HuH-7.5 (cell line): ENCODE measurements at places on chromosomes 11 and 22.

- no peak for DNase-seq
Measured at GRCh38 chr11:61699737-61700160, 19.6 kb downstream of the DAGLA start.

DNA sequence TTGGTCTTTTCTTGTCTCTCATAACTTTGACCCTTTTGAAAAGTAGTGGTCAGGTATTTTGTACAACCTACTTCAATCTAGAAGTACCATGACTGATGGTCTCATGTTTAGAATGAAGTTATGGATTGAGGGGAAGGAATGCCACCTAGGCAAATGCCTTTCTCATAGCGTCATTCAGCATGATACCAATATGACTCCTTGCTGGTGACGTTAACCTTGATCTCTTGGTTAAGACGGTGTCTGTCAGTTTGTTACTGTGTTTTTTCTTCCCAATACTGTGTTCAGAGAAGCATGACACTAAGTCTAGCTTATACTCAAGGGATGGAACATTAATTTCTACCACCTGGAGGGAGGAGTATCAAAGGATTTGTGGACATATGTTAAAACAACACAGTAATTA is 130.9 kb downstream of the KIF18A start:
- no peak for DNase-seq

DNA sequence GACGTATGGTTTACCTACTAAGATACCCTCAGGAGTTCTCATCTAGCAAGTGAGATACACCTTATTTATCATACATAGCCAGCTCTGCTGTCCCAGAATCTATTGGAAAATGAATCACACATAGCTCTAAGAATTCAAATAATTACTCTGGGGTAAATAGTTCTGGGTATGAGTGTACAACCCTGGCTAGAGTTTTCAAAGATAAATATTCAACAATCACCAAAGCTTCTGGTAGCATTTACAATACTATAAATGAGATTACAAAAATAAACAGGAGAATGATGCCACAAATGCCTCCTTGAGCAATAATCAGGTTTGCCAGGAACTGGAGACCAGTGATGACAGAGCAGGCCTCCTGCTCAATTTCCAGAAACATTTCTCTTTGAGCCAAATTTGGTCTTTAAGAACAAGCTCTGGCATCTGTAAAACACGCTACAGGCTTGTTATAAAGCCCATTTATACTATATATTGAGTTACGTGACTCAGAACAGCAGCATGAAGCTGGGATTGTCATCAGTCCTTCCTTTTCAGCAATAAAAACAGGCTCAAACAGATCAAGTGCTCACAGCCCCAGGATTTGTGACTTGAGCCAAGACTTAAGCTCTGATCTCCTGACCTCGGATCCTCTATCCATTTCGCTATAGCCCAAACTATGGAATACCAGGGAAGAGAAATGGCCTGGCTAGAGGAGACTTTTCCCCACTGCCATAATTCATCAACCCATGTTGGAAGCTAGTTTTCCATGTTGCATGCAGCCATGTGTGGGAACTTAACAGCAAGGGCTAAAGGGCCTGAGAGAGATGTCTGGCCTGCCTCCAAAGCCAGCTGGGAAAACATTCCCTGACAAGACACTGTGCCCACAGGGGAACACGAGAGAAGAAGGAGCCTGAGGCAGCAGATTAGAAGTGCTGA is 19.7 kb downstream of the RAB30 start:
- DNase-seq, result no peak

DNA sequence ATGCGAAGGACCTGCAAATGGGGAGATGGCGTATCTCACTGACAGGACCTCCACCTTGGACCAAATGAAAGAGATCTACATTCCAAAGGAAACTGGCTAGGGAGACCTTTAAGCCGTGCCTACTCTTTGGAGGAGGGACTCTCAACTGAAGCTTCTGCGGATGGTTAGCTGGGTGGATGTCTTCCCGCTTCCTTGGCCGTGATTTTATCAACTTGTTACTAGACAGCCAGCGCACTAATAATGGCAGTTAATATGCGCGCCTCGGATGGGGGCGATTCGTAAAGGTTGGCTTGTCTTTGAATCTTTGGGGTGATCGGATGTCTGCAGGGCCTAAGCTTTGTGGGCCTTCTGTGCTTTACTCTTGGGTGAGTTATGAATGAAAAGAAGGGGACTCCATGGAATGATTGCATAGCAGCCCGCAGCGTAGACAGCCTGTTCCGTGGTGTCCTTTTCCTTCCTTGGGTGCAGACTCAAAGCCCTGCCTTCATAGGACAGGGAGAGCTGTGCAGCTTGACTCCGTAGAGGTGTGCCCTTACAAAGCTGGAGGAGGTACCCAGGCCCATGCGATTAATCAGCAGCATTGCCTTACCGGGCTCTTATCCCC is 1.5 kb downstream of the ZNRF3 start:
- peak; percentile 45 for DNase-seq

GRCh38 chr11:7555052-7555699 is 41.4 kb downstream of the PPFIBP2 start:
- DNase-seq, result no peak

DNA sequence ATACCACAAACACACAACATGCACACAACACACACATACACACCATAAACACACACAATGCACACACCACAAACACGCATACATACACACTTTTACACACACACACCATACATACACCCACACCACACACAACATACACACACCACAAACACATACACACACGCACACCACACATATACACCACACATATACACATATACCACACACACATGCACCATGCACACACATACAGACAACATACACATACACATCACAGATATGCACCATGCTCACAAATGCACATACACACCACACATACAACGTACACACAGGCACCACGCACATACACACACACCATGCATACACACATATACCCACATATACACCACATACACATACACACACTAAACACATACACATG is 11.7 kb upstream of the B4GALNT4 start:
- no peak for DNase-seq

DNA sequence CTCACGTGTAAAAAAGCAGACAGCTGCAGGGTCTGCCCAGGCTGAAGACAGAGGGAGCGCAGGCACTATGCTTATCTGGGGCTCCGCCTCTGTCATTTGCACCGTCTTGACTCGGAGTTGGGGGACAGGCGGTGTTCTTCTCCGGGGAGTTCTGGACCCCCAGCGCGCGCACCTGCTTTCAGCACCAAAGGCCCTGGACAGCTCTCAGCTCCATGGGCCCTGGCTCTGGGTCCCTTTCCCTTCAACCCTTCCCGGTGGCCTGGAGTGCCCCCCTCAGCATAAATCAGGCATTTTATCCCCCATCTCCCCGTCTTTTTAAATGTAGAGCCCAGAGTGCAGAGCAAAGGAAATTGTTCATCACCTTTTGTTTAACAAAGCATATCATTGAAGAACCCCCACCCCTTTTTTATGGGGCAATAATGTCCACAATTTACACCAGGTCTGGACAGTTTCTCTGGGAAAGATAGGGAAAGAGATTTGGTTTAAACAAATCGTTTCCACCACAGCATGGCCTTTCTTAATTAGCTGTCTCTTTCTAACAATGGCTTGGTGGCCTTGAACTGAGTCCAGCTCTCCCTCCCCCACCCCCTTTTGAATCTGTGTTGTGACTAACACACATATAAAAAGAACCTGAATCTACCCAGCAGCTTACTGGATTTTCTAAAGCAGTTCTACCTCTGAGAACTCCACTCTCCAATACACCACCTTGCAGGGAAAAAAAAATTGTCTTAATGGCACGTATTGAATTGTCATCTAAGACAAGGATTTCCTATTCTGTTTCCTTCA is 1.7 kb downstream of the SEZ6L start:
- DNase-seq, result no peak

GRCh38 chr22:42947211-42947990 is 67.5 kb downstream of the PACSIN2 start:
- DNase-seq, result no peak

- no peak for DNase-seq
Measured at GRCh38 chr11:95584180-95584579, 205.4 kb downstream of the FAM76B start.

- peak; percentile 89 for DNase-seq
Measured at GRCh38 chr11:66857234-66857926, 516 bp downstream of the LRFN4 start.

DNA sequence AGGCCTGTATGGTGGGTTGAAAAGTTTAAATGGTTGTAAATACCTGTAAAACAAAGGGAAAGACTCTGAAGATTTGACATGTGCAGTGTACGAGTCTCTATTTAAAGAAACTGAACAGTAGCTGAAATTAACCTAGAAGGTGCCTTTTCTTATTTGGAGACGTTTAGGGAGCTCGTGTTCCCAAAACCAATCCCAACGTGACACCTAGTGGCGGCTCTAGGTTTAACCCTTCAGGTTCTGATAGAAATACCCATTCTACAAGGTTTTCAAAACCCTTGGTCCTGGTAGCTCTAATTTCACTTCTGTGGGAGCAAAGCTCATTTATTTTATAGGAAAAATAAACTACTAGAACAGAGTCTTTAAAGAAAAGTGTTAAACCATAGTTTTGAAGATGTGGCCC is 258.3 kb downstream of the LRRC4C start:
- DNase-seq, result no peak

DNA sequence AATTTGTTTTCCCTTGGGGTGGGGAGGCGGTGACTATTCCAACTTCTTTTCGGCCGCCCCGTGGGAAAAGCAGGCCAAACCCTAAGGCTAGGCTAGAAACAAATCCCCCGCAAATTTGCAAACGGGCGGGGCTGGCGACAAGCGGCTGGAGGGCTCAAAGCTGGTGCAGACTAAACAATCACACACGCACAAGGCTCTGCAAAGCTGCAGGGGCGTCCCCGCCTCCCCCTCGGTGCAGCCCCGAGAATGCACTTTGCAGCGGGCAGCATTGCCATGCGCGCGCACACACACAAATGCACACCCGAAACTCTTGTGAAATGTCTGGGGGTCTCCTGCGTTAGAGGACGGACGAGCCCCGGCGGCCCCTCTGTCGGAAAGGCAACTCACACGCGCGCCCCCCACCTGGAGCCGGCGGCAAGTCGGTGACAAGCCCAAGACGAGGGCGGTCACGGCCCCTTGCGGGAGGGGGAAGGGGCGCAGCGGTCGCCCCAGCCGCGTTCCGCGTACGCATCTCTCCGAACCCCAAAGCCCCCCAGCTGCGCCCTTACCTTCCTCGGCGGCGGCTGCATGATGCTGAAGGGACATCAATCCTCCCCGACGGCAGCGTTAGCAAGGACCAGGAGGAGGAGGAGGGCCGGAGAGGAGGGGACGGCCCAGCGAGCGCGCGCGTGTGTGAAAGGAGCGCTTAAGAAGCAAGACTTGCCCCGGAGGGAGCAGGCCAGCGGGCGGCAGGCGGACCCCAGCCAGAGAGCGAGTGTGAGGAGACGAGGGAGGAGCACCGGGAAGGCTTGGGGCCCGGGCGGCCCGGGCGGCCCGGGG is 600 bp downstream of the FCHSD2 start:
- DNase-seq, result peak; percentile 55

GRCh38 chr11:128956401-128957201 is 13.9 kb upstream of the TP53AIP1 start:
- peak; percentile 38 for DNase-seq

GRCh38 chr11:203056-203944 is 3.9 kb downstream of the BET1L start:
- DNase-seq, result no peak

DNA sequence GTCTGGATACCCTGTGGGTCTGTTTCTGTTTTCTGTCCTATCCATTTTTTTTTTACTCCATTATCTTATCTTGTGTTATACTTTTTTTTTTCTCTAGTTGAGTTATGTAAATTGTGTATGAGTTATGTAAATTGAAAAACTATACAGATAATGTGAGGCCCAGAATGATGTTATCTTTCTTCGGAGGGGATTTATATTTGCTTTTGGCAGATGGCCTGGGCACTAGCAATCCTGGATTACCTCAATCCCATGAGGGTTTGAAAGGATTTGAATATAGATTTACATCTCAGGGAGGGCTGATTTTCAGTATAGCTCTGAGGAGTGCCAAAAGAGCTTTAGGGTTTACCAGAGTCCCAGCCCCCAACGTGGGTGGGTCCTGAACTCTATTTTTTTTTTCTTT is 71.0 kb downstream of the CSTPP1 start:
- no peak for DNase-seq

GRCh38 chr11:92931746-92932422 is 37.6 kb upstream of the MTNR1B start:
- no peak for DNase-seq

DNA sequence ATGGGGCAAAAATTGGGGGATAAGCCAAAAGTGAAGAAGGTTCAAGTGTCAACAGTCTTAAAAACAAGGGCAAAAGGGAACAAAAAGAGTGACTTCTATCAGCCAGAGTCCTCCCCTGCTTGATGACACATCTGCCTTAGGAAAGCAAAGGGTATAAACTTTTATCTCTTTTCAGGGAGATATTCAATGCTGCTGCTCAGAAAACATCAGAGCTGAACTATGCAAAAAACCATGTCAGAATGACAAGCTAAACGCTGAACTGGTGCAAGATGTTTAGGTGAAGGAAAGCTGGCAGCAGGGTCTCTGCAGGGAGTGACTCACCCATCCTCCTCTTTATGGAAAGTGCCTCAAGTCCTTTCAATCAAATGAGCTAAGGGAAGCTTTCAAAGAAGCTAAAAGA is 24.7 kb downstream of the ALG9 start:
- DNase-seq, result no peak

- no peak for DNase-seq
Measured at GRCh38 chr11:86151174-86152005, 82.5 kb upstream of the PICALM start.

DNA sequence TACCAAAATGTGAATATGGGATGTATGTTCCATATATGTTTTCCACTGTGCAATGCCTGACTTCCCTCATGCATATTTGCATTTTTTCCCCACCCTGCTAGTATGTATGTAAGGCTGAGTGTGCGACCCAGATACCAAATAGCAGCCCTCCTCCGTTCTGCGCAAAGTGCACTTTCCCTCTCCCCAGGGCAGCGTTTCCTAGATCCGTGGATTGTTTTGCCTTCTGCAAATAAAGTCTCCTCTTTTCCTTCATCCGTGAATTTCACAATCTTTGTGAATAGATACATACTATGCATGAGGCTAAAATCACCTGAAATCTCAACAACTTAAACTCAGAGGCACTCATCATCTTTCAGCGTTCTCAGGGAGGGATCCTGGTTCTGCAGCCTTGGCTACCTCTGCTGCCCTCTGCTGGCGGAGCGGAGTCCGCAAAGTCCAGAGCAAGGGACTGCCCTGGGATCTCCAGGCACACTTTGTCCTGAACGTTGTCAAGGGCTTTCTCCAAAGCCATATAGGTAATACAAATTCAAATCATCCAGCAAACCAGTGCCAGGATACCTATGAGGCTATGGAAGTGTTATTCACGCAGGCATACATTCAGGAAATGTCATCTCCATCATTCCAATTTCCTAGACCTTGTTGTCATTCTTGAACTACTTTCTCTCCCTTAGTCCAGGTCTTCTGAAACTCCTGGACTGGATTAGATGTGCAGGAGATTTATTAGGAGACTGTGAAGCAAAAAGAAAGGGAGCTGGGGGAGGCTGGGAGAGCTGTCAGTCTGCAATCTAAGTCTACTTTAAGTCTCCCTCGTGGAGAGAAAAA is 53.1 kb downstream of the CNTF start:
- DNase-seq, result peak; percentile 41
